ENCODE measurements at places on chromosomes 5 and 9.

DNA sequence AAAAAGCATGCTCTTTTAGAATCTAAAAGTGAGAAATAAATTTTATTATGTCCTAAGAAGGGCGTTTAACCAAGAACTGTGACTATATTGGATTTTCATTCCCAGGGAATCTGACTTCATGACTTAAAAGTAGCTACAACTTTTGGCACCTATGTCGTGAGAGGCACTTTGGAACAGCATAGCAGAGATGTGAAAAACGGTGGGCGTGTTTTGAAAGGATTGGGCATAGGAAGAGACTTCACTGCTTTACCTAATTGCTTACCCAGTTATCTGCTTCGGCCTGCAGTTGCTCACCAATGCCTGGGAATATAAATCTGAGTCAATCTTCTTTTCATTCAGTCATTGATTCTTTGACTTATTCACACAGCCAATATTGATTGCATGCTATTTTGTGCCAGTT is 363.4 kb downstream of the DNAH5 start:
- DNase-seq, result no peak

- DNase-seq, result peak; percentile 41
Measured at GRCh38 chr9:119802621-119803020, 433.4 kb upstream of the BRINP1 start.

DNA sequence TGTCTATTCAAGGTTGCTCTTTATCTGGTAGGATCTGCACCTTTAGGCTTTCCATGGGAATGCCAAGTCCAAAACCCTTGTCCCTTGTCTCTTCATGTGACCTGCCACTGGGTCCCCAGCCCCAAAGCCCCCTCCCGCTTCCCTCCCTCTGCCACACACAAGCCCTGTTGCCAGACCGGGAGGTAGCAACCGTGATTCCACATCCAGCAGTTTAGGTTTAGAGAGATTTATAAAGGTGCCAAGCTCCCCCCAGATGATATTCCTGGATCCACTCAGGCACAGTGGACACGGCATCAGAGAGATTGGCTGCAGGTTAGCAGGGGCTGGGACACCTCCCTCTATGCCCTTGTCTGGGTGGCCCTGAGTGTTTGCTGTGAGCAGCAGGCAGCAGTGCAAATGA is 504.7 kb downstream of the CCDC171 start:
- DNase-seq, result no peak

- DNase-seq, result no peak
Measured at GRCh38 chr5:40010436-40010835, 585.7 kb upstream of the DAB2 start.

DNA sequence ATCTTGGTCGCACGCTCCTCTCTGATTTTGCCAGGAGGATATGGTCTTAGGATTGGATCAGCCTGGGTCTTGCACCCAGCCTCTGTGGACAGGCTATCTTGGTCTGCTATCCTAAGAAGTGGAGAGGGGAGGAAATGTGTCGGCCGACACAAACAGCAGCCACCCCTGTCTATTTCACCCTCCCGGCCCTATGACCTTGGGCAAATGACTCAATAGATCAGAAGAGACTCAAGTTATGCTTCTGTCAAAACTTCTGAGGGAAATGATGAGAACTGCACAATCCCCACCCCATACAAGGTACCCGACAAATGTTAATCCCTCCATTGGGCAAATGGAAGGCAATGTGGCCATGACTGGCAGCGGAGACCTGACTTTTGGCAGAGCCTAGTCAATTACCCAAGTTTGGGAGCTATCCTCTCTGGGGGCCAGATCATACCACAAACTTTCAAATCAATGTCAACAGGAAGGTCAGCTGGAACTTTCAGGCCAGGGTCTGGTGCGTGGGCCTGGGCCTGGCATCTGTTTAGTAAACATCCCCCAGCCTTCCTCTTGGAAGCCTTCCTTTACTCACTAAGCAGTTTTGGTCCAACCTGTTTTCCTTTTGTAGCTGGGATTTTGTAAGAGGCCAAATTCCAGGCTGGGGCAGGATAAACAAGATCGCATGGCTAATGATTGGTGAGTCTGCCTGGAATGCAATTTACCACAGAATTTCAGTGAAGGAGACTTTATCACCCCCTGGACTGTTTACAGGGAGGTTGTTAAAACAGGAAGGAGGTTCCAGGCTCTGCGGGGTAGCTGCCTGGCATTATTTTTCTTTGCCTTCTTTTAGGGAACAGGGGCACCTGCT is 64.2 kb upstream of the CPEB4 start:
- DNase-seq, result no peak

DNA sequence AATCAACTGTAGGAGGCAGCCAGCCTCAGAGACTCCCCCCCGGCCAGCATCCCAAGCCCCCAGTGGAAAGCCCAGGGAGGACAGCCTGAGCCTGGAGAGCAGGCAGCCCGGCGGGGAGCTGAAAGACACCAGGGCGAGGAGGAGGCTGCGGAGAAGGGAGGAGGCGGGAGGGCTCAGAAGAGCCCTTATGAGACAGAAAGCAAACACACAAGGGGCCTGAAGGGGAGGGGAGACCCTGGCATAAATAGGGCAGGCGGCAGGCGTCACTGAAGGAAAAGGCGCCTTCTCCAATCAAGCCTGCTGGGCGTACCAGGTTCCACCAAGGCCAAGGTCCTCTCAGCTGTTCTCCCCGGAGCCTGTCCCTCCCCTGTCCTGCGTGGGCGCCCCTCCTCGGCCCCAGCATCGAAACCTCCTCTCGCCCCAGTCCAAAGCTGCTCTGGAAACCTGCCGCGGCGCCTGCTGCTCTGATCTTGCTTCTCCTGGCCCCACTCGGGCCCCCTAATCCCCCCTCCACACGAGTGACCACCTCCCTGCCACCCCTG is 1.3 kb downstream of the SLC9A3 start:
- DNase-seq, result no peak

- DNase-seq, result peak; percentile 70
Measured at GRCh38 chr9:97803167-97804058, 49.6 kb upstream of the FOXE1 start.

DNA sequence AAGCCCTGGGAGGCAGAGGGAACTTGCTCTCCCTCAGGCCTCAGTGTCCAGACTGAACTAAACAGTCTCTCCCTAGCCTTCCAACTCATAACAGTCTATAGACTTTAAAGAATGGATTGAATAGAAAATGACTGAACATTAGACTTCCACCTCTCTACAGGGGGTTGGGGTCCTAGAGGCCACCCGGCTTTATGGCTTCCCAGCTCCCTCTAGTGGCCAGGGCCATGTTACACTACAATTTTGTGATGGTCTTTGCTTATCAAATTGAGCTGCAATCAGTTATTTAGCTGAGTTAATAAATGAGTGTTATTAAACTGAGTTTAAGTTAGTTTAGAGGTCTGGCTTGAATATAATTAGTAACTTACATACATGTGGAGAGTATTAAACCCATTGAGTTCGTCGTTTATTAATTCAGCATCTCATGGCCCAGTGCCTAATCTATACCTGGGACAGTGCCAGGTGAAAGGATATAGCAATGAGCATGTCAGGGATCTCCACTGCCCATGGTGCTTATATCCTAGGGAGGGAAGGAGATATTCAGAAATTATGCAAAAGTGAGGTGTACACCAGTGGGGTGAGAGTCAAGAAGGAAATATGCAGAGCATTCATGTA is 105.2 kb downstream of the SH3TC2 start:
- DNase-seq, result peak; percentile 38

- DNase-seq, result no peak
Measured at GRCh38 chr5:127700237-127700766, 2.9 kb upstream of the CCDC192 start.

GRCh38 chr5:179755022-179755421 is 22.4 kb downstream of the MAML1 start:
- no peak for DNase-seq

- peak; percentile 81 for DNase-seq
Measured at GRCh38 chr5:138972230-138972629, 97.1 kb upstream of the LRRTM2 start.

GRCh38 chr5:74063821-74064220 is 437.8 kb downstream of the ARHGEF28 start:
- no peak for DNase-seq

DNA sequence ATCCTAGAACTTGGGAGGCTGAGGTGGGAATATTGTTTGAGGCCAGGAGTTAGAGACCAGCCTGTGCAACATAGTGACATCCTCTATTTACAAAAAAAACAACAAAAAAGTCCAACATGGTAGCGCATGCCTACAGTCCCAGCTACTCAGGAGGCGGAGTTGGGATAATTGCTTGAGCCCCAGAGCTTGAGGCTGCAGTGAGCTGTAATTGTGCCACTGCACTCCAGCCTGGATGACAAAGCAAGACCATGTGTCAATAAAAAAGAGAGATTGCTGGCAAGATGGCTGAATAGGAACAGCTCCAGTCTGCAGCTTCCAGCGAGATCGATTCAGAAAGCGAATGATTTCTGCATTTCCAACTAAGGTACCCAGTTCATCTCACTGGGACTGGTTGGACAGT is 54.8 kb upstream of the FBXL17 start:
- no peak for DNase-seq

GRCh38 chr9:136230365-136230764 is 15.2 kb downstream of the QSOX2 start:
- DNase-seq, result no peak

DNA sequence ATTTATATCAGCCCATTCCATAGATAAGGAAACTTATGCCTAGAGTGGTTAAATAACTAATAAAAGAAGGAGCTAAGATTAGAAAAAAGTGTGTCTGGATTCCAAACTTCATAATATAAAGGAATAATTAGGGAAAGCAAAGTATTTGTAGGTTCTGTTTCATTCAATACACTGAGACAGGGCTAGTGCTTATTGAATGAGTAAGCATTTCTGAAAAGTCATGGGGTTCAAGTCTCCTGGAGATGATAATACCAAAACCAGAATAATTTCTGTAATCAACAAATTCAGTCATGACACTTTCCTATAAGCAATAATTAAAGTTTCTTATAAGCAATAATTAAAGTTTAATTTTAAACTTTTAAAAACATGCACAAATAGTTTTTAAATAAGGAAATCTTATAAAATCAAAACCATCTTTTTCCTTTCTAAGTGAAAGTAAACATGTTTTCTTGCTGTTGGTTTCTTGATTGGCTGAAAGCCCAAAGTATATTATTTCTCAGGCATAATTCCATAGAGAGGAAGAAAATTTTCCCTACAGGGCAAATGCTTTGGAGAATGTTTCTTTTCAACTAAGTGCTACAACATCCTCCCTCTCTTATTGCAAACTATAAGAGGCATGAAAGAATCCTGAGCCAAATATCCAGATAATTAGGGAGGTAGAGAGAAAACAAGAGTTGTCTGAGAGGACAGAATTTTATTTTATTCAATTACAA is 510.2 kb downstream of the PRELID2 start:
- peak; percentile 2 for DNase-seq

GRCh38 chr5:54668096-54668495 is 150.5 kb downstream of the SNX18 start:
- DNase-seq, result no peak

- DNase-seq, result no peak
Measured at GRCh38 chr5:150177721-150178120, 11.1 kb downstream of the CDX1 start.

DNA sequence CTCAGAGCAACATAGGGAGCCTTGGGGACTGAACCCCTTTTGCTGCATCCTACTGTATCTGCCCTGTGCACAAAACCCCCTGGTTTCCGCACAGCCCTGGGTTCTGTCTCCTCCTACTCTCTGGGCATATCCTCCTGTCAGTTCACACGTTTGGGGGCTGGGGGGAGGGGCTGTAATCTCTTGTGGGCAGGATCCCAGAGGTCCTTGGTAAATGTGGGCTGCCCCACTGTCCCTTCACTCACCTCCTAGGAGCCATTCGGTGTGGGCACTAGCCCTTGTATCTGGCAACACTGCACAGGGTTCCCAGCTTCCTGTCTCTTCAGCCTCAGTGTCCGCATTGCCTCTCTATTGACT is 271.8 kb upstream of the DMAC1 start:
- DNase-seq, result no peak

DNA sequence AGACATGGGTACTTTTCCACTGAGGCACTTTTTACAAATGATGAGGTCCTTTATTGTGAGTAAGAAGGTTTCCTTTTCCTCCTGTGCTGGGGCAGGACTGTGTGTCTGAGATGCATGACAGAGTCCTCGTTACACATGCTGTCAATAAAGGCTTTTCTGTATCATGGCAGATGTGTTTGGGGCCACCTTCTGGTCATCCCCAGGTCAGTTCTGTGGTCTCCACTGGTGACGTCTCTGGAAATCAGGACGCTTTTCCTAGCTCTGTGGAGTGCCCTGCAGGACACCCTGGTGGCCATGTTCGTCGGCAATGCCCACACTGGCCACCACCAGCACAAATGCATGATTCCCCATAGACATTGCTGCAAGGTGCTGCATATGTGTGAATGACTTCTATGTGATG is 2.8 kb downstream of the CMBL start:
- DNase-seq, result no peak

DNA sequence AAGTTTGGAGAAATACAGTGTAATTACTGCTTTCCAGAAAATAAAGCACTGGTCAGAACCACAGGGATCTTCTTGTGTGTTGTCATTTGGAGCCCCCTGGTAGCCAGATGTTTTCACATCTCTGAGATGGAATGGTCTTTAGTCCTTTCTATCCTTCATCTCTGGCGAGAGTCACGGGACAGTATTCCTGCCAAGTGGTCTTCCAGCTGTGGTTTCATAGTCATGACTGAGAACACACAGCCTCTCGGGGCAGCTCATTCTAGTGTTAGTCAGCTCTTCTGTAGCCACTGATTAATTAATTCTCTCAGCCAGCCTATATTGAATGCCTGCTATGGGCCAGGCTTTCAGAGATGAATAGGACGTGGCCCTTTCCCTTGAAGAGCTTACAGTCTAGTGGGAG is 34.1 kb downstream of the HMGXB3 start:
- DNase-seq, result peak; percentile 24

DNA sequence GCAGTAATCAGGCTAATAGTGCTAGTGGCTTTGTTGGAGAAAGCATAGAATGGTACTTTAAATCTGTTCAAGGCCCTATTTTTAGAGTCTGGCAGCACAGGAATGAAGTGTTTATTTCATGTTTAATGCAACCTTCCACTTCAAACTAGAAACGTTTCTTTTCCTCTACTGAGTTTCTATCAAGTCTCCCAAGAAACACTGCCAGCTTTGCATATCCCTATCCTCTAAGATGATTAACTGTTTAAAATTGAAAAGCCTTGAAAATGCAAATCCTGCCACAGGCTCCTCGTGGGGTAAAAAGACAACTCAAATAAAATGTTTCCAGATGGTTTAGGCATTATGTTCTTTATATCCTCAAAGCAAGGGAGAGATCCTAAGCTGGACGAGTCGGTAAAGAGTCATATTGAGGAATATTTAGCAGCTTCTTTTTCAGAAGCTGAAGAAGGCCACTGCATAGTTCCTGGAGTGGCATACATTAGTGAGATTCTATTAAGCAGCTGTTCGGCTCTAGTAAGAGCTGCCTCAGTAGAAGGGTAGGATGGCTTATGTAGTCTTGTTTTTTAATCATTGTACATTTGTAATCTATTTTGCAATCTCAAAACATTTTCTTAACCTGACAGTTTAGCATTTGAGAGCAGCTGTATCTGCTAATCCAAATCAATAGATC is 251.2 kb downstream of the CHSY3 start:
- peak; percentile 39 for DNase-seq

- DNase-seq, result peak; percentile 66
Measured at GRCh38 chr9:16824545-16825330, 45.7 kb downstream of the BNC2 start.

GRCh38 chr5:98510143-98510985 is 263.1 kb upstream of the RGMB start:
- DNase-seq, result peak; percentile 91

Measured in tongue (tissue), 3 donors.